ENCODE measurements at places on chromosomes 5 and 9.
A peak's percentile ranks its signal among the peaks of the same experiment; 100 is the strongest.

DNA sequence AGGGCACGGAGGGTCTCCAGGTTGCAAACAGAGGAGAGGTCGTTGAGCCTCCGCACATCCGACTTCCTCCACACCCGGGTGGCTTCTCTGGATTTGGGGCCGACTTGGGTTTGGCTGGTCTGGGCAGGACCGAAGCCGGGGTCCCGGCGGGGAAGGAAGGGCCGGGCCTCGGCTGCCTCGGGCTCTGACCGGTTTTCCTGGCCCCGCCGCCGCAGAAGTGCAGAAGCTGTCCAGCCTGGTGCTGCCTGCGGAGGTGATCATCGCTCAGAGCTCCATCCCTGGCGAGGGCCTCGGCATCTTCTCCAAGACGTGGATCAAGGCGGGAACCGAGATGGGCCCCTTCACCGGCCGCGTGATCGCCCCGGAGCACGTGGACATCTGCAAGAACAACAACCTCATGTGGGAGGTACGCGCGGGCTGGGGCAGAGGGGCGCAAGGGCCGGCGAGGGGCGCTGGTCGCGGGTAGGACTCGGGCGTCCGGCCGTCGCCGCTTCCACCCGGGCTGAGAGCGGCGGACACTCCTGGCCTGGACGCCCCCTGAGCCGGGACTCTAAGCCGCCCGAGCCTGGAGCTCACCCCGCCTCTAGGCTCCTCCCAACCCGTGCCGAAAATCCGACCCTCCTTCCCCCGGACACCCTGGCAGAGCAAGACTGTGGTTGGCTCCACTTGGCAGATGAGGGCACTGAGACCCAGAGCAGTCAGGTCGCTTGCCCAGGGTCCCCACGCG is 2.2 kb downstream of the PRDM12 start:
- no peak for DNase-seq

DNA sequence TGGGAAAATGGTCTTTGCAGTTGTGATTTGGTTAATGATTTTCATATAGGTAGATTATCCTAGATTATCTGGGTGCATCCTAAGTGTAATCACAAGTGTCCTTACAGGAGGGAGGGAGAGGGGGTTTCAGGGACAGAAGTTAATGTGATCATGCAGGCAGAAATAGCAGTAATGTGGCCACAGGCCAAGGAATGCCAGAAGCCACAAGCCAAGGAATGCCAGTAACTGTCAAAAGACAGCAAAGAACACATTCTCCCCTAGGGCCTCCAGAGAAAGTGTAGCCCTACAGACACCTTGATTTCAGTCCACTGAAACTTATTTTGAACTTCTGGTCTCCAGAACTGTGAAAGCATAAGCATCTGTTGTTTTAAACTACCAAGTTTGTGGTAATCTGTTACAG is 2074.5 kb downstream of the MAT2B start:
- no peak for DNase-seq

DNA sequence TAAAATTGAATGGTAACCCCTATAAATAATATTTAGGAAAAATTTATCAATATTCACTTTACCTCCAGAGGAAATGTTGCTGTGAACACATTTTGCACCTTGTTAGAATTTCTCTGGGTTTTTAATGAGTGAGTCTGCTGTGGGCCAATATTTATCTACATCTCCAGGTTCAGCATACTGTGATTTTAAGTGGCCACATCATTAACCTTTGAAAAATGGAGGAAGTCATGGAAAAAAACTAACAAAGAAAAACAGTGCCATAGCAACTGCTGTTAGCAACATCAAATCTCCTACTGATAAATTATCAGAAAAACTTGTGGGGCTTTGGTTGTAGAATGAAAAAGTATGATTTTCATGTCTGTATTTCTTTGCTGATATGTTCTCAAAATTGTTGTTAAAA is 55.0 kb downstream of the CD180 start:
- DNase-seq: no peak

- no peak for DNase-seq
Observed at GRCh38 chr9:28320616-28321015, 747.3 kb upstream of the C9orf72 start.

GRCh38 chr5:116078199-116078598 is 6.6 kb upstream of the COMMD10 start:
- no peak for DNase-seq

DNA sequence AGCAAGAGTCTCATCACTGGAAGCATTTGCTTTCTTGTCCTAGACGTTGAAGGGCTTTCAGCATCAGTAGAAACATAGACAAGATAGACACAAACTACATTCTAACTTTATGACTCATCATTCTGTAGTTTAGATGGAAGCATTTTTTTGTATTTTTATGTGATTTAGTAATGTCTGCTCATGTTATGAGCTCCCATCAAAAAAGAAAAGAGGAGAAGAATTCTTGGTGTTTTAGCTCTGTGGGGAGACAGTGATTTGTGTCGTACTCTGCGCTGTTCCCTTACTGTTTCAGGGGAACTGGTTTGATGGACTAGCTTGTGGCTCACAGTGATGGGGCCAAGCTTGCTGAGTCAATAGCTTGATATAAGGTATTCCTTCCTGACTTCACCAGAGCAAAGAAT is 159.2 kb upstream of the WWC1 start:
- DNase-seq: no peak

DNA sequence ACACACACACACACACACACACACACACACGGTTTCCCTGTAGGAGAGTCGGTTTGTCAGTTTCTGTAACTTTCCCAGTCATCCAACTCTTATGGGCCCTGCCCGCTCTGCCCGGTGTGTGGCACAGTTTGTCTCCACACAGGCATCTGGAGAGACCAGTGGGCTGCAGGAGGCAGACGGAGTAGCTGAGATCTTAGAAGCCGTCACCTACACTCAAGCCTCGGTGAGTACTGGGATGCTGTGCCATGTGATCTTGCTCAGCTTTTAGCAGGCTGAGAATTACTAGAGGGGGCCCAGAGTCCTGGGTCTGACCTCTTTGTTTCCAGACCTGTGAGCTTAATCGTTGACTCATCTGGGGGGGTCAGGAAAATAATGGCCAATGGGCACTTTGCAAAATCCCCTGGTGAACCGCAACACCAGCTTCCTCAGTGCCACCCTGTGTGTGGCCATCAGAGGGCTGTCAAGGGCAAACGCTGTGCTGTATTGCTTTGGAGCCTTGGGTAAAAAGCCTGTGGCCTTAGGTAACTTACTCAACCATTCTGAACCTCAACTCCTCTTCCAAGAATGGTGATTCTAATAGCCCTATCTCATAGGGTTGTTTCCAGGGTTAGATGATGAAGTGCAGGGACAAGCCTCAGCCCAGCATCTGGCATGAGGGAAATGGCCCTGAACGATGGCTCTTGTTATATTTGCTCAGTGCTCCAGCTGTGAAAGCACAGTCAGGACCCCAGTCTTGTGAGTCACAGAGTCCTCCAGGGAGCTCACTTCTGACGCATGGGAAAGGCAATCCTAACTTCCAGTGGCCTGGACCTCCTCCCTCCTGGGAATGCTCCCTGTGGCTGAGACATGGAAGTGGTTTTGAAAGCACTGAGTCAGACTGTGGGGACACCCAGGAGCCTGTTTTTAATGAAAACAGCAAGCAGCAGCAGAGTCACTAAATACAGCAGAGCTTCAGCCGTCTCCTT is 45.6 kb downstream of the COL15A1 start:
- peak; percentile 79 for DNase-seq

DNA sequence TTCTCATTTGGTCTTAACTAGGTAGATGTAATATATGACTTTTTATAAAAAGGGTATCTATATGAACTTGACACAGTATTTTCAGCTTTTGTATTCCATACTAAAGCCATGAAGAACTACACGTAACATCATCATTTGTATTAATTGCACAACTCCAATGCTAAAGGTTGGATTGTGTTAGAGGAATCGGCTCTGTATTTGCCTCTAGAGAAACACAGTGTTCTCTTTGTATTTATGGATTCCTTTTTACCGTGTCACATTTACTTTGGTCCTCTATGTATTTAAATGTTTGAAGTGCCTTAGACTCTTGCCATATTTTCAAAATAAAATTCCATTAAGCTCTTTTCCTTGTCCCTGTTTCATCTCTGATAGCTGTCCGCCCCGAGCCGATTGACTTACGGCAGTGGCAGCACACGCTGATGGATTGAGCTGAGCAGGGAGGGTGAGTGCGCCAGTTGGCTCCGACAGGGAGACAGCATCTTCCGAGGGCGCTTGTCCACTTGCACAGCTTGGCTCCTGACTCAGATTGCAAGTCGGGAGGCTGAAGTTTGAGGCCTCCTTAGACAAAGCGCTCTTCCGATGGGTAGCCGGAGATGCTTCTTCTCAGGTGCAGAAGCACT is 95.6 kb upstream of the DMRT1 start:
- no peak for DNase-seq

DNA sequence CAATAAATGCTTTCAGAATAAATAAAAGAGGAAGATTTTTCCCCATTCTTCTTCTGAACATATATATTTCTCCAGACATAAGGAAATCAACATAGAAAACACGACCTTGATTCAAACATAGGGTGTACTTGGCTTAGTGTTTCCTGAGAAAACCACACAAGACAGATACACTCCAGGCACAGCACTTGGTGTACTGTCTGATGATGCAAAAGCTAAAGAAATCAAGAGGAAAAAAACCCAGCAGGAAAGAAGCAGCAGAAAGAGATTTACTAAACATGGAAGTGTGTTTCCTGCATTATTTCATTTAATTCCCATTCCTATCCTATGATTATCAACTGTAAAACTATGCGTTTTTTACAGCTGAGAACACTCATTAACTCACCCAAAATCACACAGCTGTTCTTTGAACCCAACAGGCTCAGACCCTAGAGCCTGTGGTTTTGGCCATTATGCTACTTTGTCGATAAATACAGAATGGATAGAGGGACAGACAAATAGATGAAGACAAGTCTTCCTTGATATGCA is 46.1 kb downstream of the NIPAL4 start:
- no peak for DNase-seq

GRCh38 chr5:175671013-175671412 is 13.1 kb downstream of the HRH2 start:
- DNase-seq: no peak

DNA sequence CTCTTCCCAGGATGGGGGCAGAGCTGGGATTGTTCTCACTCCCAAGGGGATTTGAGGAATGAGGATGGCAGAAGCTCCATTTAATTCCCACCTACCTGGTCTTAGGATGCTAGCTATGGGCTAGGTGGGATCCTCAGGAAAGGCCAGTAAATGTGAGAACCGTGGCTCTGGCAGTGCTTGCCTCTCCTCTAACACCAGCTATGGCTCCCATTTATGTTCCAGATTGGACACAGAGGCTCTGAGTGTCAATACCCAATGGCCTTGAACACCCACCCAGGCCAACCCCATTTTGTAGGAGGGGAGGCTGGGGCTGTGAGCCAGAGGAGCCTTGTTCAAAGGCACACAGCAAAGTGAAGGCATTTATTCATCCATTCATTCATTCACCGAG is 10.2 kb upstream of the DAB2IP start:
- no peak for DNase-seq

- no peak for DNase-seq
Observed at GRCh38 chr5:175614861-175615260, 43.0 kb upstream of the HRH2 start.

DNA sequence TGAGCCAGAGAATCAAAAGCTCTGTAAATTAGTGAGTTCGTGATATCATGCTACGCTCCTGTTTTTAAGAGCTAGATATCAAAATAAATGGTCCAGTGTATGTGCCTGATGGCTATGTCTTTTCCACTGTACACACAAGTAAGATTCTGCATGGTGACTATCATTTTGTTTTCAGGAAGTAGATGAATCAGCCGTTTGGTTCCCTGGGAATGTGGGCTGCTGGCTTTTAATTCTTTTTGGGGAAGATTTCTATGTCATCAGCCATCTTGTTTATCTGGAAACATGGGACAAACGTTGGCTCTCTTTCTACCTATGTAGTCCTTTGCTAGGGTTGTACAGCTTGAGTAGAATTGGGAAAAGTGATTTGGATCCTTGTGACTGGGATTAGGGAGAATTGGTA is 126.7 kb downstream of the GRIA1 start:
- no peak for DNase-seq

DNA sequence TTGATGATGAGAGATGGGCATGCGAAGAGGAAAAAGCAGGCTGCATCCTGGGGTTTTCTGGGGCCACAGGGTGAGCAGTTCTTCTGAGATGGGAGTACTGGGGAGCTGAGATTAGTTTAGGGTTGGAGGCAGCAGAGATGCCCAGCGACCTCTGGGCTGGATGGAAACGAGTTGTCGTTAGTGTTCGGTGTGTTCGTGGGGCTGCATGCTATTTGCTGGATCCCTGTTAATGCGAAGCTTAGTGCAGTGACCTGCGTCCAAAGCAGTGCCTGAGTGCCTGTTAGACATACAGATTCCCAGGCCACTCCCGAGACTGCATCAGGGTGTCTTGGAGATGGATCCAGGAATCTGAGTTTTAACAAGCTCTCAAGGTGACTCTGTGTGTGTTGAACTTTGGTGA is 201.3 kb downstream of the CACNA1B start:
- no peak for DNase-seq

DNA sequence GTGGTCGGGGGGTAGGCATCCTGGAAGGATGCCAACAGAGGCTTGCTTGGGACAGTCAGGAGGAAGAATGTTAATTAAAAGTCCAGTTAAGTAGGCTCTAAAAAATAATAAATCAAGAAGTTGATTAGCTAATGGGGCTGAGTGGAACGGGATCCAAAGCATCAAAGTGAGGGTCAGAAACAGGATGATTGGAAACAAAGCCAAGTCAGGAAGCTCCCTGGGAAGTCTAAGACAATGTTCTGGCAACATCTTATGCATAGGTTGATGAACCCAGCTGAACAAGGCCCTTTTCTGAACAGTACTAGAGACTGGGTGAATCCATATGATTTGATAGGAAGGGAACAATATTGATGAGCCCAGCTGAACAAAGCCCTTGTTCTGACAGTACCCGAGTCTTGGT is 50.2 kb upstream of the STARD4 start:
- no peak for DNase-seq

DNA sequence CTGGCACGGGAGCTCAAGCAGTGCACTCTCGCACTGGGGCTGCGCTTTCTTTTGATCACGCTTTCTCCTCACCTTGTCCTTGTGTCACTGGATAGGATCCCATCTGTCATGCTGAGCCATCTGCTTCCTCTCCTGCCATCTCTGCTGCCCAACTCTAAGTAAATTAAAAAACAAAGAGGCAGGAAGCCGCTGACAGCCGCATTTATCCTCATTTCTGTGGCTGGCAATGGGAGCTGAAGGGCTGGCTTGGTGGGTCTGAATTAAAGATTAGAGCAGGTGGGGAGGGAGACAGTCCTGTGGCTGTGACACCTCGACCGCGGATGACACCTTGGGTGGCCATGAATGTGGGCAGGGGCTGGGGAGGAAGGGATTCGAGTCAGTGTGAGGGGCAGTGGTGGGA is 159.2 kb upstream of the ALDH1B1 start:
- no peak for DNase-seq

DNA sequence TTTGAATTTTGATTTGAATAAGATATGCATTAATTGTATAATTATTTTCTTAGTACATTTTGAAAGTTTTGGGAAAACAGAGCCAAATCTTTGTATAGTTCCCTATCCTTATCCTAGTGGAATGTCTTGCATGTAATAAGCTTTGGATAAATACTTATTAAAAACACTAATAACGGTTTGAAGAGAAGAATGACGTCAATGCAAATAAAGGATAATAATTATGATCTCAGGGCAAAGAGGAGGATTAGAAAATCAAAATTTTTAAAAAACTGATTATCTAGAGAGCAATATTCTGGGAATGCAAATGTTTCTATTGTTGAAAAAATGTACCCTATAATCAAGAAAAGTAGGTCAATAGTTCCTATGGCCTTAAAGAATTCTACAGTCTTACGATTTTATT is 22.1 kb downstream of the TYRP1 start:
- DNase-seq: no peak

- no peak for DNase-seq
Observed at GRCh38 chr5:123215929-123216702, 127.1 kb downstream of the PRDM6 start.
